B cell (primary cell): ENCODE measurements at places on chromosomes 2 and 18. TPM values are rescaled to one million over a fixed set of nuclear protein-coding genes. Genes with fewer than 3 reads are reported as not detected.

RBM45 gene
- 4.6 and 7.3 TPM in 2 replicates for polyA plus RNA-seq

HOXD11 gene
- polyA plus RNA-seq, result not detected in 2 replicates

IKZF2 gene
- polyA plus RNA-seq, result 2.5 and 7.0 TPM in 2 replicates

GTF2A1L gene
- not detected in 2 replicates for polyA plus RNA-seq

SMAD4 gene
- 34.8 and 39.1 TPM in 2 replicates for polyA plus RNA-seq
